NCI-H226 (cell line): ENCODE measurements at places on chromosomes 2 and 18.

- no peak for DNase-seq
Observed at GRCh38 chr2:195498839-195499490, 158.1 kb upstream of the SLC39A10 start.

- DNase-seq: no peak
Observed at GRCh38 chr2:22885245-22885644, 499.7 kb upstream of the KLHL29 start.

- no peak for DNase-seq
Observed at GRCh38 chr2:7819850-7820249, 862.0 kb upstream of the ID2 start.

GRCh38 chr2:140596447-140596846, 1534.4 kb downstream of the LRP1B start:
- no peak for DNase-seq

DNA sequence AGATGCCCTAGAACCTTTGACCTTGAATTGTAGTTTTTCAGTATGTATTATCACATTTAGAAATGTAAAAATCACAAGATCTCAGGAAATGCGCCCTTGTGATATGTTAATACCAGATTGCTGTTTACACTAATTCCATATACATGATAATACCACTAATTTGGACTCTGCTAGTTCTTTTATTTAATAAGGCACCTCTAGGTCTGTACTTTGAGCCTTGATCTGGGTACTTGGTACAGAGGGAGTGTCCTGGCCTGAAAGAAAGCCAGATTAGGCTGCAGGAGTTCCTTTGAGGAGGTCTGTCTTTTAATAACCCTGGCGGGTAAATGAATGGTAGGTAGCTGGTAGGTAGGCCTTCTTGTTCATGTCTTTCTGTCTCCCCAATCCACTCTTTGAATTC, 26.3 kb downstream of the PLEKHA3 start:
- DNase-seq: no peak

DNA sequence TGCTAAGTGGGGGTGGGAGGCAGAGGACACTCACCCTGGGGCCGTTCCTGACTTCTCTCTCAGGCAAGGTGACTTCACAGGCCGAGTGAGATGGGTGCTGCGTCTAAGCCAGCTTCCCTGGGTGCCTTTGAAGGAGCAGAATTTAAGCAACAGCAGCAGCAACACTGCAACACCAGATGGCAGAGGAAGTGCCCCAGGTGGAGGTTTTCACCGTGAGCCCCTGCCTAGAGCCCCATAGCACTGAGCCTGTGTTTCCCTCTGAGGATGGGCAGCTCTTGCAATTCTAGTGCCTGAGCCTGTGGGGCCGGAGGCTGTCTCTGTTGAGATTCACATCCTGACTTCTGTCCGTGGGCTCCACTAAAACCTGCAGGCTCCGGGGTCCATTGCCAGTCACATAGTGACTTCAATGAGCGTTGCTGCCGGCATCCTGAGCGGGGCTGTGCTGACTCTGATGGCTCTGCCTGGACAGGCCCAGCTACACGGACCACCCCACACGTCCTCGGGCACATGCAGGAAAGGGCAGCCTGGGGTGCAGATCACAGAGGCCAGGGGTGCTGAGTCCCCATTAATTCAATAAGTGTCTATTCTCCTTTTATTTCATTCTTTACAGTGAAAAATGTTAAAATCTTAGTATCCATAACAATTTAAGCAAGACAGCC, 218.8 kb downstream of the SNTG2 start:
- DNase-seq: no peak

- DNase-seq: no peak
Observed at GRCh38 chr2:219713110-219713509, 85.7 kb downstream of the SLC4A3 start.

DNA sequence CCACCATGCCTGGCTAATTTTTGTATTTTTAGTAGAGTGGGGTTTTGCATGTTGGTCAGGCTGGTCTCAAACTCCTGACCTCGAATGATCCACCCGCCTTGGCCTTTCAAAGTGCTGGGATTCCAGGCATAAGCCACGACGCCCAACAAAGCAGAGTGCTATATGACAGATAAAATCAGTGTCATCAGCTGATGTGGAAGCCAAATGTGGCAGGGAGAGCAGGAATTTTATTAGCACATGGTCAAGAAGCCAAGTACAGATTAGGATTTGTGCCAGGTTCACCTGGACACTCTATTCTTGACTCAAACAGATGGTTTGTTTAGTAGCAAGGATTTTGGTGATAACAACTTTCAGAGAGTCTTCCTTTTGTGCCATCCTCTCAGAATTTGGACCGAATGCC, 62.7 kb downstream of the LCLAT1 start:
- no peak for DNase-seq

DNA sequence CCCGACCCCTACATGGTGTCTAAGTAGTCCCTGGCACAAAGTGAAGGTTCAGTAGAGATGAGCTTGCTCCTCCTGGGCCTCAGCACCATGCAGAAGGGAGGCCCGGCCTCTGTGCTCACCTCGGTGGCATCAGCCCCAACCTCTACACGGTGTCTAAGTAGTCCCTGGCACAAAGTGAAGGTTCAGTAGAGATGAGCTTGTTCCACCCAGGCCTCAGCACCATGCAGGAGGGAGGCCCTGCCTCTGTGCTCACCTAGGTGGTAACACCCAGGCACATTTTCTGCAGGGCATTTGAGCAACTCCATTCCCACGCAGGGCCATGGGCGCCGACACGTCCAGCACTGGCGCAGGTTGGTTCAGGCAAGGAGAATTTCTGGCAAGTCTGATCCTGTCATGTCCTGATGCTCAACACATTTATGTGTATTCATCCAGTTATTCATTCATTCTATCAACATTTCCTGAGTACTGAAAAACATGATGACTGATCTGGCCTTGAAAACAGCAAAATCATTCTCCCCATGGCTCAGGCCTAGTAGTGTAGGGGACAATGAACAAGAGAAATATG, 408.2 kb upstream of the MYT1L start:
- DNase-seq: no peak

- DNase-seq: no peak
Observed at GRCh38 chr2:237917696-237918374, 49.0 kb upstream of the UBE2F start.

- DNase-seq: no peak
Observed at GRCh38 chr2:20988905-20989304, 55.0 kb downstream of the APOB start.

GRCh38 chr18:1796636-1797035, 774.7 kb downstream of the METTL4 start:
- DNase-seq: no peak

DNA sequence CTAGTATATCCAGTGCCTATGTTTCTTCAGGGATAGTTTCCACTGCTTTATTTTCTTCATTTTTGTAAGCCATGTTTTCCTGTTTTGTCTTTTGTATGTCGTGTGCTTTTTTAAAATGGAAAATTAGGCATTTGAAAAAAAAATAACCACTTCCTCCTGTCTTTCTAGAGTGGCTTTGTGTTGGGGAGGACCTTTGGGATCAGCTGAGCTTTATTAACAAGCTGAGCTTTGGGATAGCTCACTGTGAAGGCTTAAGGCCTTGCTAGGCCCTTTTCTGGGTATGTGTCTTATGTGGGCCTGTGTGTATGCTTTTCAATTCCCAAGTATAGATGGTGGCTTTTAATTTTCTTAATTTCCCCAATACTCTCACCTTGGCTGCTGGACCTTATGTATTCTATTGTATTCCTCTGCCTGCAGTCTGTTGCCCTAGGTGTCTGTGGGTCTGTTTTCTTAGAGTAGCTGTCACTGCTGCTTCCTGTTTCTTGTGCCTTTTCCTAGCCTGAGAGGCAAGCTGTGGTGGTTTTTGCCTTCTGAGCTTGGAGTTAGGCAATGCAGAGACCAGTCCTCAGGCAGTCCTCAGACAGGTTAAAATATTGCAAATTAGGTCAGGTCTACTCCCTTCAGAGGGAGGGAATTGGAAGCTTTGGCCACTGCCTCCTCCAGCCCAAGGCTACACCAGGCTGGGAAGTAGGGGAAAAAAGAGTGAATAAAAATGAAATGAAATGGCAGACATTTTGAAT, 134.7 kb downstream of the LDLRAD4 start:
- no peak for DNase-seq

DNA sequence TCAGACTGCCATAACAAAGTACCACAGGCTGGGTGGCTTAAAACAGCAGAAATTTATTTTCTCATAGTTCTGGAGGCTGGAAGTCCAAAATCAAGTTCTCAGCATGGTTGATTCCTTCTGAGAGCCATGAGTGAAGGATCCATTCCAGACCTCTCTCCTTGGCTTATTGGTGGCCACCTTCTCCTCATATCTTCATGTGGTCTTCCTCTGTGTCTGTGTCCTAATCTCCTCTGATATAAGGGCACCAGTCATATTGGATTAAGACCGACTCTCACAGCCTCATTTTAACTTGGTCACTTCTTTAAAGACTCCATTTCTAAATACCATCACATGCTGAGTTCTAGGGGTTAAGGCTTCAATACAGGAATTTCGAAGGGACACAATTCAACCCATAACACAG, 65.1 kb downstream of the CFAP221 start:
- DNase-seq: no peak

GRCh38 chr2:168050377-168050776, 197.0 kb downstream of the STK39 start:
- no peak for DNase-seq

GRCh38 chr2:158011055-158011771, 90.5 kb upstream of the UPP2 start:
- peak; percentile 64 for DNase-seq

- DNase-seq: no peak
Observed at GRCh38 chr2:72023678-72024390, 123.8 kb downstream of the CYP26B1 start.

DNA sequence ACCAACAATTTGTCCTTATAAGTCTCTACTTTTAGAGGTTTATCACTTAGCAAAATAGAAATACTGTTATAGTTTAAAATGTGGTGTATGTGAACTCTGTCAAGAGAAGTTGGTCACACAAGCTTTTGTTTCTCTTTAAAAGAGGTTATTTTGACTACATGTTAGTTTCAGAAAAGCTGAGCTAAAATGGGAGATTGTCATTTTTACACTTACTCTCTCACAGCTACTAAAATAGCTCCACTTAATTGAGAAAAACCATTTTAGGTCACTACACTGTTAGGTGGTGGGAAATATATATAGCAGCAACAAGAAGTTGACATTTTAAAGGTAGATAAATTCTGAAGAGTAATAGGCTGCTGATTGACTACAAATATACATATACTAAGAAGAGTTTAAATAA, 161.5 kb upstream of the KCNJ3 start:
- no peak for DNase-seq

DNA sequence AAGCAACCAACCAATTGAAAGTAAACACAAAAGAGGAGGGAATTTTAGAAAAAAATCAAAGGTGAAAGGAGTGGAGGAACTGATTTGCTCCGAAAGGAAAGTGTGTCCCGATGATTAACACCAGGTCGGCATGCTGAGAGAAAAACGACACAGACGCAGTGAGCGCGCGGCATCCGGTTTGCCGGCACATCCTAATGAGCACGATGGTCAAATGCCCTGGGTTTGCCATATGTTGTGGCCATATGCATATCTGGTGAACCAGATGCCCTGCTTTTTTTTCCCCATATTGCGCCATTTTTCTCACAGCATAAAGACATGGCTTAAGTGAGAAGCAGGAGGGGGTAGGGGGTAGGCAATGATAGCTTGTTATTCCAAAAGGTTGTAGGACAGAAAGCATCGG, 626.7 kb downstream of the BCL11A start:
- DNase-seq: no peak

GRCh38 chr2:217802266-217802665, 200.5 kb downstream of the TNS1 start:
- DNase-seq: no peak

DNA sequence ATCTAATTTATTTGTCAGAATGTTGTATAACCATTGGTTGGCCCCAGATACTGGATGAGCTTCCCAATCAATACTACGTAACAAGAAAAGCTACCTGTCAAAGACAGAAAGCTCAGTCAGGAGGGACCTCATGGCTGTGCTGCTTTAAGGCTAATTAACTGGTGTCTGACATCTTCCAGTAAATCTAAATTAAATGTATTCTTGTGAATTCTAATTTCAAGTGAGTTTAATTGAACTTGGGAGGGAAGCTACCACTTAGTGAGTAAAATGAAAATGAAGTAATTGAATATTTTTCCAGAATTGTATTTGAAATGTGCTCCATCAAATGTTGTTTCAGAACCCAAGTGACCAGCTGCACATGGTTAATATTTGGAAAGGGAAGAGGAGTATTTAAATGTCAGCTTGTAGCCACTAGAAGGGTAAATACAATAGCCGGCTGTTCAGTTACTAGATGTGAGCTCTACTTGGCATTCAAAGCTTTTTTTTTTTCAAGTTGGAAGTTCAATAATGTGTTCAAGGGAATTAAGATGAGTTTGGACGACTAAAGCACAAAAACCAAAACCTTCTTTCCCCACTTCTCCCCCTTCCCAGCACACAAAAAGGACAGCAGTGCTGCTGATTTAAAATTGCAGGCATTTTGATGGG, 62.0 kb downstream of the GPR39 start:
- DNase-seq: no peak

DNA sequence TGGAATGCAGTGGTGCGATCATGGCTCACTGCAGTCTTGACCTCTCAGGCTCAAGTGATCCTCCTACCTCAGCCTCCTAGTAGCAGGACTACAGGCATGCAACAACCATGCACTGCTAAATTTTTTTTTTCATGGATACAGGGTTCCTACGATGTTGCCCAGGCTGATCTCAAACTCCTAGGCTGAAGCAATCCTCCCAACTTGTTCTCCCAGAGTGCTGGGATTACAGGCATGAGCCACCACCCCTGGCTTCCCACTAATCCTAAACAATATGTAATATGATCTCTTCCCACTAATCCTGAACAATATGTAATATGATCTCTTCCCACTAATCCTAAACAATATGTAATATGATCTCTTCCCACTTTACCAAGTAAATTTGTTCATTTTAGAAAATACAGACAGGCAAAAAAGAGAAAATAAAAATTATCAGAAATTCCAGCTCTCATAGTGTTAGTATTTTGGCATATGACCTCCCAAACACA, 33.7 kb upstream of the C18orf32 start:
- no peak for DNase-seq

DNA sequence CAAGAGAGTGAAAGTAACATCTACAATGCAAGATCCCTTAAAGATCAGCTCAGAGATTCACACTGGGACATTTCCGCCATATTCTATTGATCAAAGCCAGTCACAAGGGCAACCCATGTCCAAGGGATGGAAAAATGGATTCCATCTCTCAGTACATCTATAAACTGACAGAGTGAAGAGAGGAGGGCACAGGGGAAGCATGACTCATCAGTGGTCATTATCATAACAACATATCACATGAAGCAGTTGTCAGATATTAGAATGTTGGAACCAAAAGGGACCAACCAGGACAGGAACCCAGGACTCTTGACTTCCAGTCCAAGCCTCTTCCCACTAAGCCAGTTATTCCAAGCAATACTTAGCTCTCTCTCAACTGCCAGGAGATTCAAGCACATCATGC, 54.9 kb upstream of the IGFBP2 start:
- DNase-seq: no peak

- peak; percentile 36 for DNase-seq
Observed at GRCh38 chr2:109613081-109613921, 465 bp downstream of the SEPTIN10 start.

GRCh38 chr2:30781451-30781850, 25.8 kb downstream of the CAPN13 start:
- no peak for DNase-seq

GRCh38 chr2:146461068-146461467, 1383.8 kb upstream of the ACVR2A start:
- no peak for DNase-seq

GRCh38 chr2:38656866-38657480, 8.9 kb upstream of the GALM start:
- no peak for DNase-seq
